Dermis blood vessel endothelial cell (primary cell): ENCODE measurements at places on chromosomes 2 and 18.
A peak's percentile ranks its signal among the peaks of the same experiment; 100 is the strongest.

DNA sequence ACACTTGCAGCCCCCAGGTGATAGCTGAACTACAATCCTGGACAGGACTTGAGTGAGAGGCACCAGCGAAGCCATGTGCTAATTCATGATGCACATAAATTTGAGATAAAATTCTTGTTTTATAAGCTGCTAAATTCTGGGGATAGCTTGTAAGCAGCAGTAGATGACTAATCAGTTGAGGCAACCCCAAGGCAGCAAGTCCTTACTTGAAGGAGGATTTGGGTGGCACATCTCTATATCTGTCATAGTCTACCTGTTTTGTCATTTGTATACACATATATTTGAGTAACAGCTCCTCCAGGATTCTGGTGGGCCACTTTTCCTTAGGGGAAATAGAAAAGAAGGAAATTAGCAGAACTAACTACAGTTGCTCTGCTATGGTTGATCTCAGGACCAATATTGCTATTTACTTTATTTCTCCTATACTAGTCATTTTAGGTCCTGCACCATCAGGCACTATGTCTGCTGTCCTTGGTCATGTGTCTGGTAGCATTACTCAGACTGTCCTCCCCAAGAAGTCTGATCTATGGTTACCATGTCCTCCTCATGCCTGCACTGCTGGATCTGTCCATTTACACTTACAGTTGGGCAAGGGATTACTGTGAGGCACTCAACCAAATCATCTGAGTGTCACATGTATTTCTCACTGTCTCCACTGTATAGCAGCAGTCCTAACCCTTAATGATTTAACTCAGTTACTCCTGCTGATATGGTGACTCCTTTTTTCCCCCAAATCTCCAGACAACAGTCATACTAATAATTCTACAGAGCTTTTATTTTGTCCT is 436.0 kb upstream of the CWC22 start:
- DNase-seq, result no peak

GRCh38 chr2:206482633-206483032 is 39.3 kb downstream of the ADAM23 start:
- no peak for DNase-seq

DNA sequence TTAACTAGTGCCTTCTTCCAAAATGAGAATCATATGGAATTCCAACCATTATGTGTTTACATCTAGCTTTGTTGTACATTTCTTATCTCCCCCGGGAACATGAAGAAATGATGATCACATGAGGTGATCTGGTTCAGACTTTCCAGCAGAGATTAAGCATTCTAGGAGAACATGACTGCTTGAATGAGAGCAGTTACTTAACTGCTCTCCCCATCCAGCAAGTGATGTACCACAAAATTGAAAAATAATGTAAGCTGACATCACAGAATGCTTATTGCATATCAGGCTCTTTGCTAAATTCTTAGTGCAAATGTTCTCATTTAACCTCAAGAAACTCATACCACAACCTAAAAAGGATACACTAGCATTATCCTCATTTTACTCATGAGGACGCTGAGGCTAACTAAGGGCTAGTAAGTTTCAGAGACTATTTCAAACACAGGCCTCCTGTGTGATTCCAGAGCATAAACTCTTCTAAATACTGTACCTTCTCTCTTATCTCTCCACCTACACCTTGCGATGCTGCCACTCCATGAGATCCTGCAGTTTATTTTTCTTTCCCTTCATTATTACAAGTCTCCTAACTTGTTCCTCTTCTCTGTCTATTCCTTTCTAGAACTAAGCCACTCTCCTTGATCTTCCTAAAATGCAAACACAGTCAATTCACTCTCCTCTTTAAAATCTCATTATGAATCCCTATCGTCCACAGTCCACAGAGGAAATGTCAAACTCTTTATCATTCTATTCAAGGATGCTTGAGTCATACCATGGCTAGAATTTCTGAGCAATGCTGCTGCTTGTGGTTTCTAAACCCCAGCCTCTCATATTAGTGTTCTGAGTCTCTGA is 1224.8 kb upstream of the ZEB2 start:
- DNase-seq, result peak; percentile 65

DNA sequence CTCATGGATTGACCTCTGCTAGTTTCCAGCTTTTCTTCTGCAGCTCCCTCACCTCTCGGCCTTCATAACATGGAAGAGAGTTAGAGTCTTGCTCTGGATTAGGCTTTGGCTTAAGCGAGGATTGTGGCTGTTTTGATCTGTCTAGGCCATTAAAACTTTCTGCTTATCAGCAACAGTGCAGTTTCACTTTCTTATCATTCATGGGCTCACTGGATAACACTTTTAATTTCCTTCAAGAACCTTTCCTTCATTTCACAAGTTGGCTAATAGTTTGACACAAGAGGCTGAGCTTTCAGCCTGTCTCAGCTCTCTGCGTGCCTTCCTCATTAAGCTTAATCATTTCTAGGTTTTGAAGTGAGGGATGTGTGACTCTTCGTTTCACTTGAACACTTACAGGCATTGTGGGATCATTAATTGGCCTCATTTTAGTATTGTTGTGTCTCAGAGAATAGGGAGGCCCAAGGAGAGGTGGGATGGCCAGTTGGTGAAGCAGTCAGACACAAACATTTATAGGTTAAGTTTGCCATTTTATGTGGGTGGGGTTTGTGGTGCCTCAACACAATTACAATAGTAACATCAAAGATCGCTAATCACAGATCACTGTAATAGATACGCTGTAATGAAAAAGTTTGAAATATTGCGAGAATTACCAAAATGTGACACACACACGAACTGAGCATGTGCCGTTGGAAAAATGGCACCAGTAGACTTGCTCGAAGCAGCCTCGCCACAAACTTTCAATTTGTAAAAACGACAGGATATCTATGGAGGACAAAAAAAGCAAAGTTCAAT is 129.3 kb downstream of the ZNF236 start:
- no peak for DNase-seq

GRCh38 chr2:127807678-127808353 is 3.2 kb downstream of the WDR33 start:
- no peak for DNase-seq
